ENCODE measurements at places on chromosomes 11 and 22.
A peak's percentile ranks its signal among the peaks of the same experiment; 100 is the strongest.

DNA sequence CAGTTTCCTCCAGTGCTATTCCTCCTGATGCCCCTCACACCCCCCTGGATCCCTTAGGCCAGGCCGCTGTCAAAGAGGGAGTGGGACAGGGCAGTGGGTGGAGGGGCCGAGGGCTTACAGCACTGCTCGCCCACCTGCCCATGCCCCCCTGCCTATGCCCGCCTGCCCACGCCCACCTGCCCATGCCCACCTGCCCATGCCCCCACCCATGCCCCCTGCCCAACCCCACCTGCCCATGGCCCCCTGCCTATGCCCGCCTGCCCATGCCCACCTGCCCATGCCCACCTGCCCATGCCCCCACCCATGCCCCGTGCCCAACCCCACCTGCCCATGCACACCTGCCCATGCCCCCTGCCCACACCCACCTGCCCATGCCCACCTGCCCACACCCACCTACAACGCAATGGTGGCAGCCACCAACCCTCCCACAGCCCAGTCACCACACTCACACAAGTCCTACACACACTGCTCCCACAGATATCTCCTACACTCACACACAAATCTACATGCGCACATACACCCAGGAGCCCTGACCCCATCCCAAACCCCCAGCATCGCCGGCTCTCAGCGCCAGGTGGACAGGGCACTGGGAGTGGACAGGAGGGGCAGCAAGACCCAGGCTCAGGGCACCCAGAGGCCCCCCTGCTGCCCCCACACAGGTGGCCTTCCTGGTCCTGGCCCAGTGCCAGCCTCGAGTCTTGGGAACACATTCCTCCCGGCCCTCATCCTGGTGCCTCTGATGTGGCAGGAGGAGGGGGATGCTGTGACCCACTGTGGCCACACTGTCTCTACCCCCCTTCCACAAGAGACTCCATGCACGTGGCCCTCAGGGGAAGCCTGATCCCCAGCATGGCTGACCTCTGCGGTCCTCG, 61.8 kb downstream of the CYTH4 start:
- DNase-seq: no peak

GRCh38 chr22:19687561-19688300, 26.6 kb upstream of the SEPTIN5 start:
- DNase-seq: peak; percentile 65

DNA sequence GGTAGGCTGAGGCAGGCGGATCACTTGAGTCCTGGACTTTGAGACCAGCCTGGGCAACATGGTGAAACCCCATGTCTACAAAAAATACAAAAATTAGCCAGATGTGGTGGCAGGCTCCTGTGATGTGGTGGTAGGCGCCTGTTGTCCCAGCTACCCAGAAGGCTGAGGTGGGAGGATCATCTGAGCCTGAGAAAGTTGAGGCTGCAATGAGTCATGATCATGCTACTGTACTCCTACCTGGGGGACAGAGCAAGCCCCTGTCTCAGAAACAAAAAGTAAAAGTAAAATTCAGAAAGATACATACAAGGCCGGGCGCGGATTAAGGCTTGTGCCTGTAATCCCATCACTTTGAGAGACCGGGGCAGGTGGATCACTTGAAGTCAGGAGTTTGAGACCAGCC, 6.3 kb downstream of the LDHAL6A start:
- no peak for DNase-seq

DNA sequence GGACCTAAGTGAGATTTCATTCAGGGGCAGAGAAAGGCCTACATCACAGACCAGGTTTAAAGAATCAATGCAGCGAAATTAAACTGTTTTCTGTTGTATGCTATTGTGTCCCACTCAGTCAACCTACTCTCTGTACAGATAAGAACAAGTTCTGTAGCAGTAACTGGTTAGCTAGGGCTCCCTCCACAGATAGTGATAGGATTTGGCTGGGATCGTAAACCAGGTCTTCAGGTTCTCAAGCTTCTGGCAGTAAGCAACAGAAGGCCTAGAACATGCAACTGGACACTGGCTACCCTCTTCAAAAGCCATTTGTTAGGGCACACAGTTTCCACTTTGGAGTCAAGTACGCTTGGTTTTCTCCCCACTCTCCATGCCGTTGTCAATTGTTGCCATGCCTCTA, 69.2 kb downstream of the GDPD4 start:
- DNase-seq: no peak

- DNase-seq: no peak
These were observed 43.6 kb downstream of the MRE11 start for GRCh38 chr11:94450048-94450447.

DNA sequence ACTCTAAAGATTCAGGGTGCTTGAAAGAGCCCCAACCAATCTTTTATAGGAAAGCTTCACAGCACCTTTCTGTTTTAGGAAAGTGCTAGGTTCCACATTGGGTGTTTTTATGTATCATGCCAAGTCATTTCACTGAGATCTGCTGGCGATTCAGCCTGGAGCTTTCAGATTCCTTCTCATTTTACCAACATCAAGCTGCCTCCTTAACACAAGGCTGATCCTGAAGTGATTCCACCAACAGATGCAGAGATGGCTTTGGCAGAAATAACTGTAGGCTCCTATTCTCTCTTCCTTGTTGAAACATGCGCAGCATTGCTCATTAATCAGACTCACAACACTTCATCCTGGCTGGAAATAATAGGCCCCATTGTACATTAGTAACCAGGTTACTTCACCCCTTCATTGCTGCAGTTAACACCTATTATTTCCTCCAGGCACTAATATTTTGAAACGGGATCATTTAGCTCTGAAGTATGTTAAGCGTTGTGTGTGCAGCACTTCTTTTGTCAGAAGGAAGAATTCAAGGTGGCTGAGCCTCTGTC, 89.0 kb downstream of the OPCML start:
- no peak for DNase-seq

DNA sequence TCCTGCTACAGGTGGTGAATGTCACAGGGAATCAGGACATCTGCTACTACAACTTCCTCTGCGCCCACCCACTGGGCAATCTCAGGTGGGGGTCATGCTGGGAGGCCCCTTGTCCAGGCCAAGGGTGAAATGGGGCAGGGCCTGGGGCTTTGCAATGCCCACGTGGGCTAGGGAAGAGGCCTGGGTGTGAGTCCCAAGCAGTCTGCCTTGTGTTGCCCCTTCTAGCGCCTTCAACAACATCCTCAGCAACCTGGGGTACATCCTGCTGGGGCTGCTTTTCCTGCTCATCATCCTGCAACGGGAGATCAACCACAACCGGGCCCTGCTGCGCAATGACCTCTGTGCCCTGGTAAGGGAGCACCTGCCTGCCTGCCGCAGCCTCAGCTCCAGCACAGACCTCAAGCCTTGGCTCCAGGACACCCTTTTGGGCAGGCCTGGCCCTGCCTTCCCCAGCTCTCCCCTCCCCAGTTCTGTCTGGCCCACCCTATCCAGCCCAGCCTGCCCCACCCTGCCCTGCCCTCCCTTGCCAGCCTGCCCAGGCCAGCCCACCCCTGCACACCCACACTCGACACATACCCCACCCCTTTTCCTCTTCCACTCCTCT, 9.1 kb upstream of the TAGLN start:
- DNase-seq: no peak

GRCh38 chr11:116916052-116916451, 78.6 kb upstream of the APOA1 start:
- DNase-seq: no peak

GRCh38 chr11:33724644-33725035, 11.6 kb downstream of the CD59 start:
- no peak for DNase-seq
